ENCODE measurements at places on chromosomes 13 and 19.
A peak's percentile ranks its signal among the peaks of the same experiment; 100 is the strongest.

DNA sequence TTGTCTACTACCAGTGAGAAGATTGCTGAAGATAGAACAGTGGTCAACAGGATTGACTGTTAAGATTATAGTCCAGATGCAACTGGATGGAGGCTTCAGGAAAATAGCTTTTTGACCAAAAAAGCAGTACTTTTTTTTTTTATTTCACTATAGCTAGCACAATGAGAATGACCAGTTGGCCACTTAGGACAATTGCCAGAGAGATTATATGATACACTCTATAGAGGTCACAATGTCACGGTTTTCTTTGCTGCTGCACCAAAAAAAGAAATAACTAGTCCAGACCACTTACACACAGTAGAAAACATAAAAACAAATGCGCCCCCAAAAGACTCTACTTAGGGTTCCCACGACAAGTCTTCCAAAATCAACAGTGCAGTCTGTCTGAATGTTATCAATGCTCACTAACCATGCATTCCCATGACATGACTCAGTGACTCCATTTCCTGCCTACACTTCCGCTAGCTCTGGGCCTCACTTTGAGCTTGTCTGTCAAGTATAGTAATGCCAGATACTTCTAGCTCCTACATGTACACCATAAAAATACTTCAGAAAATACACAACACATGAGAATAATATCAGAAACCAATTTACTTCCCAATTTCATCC, 209.1 kb upstream of the STARD13 start:
- no peak for DNase-seq

DNA sequence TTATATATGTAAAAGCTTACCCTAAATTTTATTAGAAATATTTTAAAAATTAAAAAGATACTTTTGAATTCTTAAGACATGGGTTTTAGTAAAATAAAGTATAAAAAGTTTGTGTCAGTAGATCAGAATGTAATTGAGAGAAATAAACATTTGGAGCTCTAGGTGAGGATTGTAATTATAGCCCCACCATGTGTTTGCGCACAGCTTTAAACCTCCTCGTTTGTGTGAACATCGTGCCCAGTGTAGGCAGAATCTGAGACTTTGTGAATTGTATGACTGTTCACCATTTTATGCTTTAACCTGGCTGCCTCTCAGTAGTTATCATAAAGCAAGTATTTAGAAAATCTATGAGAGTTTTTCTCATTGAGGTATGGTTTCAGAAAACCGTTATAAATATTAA, 29.1 kb downstream of the CUL4A start:
- peak; percentile 14 for DNase-seq

DNA sequence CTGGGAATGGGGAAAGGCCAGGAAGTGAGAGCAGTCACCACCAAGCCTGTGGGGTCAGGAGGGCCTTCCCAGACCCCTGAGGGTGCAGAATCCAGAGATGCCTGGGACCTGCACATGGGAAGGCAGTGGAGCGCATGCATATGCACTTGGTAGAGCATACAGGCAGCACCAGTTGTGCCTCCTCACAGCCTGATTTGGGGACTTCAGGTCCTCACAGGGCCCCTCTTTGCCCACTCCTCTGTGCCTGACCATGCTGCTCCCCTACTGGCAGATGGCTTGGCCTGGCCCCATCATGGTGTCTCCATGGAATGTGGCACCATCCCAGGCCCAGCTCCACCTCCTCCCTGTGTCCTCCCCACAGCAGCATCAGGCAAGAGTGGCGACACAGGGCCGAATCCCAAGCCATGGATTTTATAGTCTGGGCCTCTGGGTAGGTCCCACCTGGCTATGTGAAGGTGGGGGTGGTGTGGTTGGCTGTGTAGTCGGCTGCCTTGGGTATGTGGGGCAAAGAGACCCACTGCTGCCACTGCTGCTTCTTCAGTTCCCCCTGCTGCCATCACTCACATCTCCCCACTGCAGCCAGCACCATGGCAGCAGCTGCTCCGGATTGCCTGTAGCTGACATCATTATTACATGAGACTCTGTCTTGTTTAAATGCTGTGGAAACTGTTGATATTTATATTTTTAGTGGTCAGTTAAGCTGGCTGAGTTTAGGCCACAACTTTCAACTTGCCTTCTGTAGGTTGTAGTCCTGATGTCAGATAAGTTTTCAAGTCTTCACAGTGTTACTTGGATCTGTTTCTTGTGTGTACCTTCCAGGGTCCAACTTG, 247.0 kb downstream of the GPC6 start:
- no peak for DNase-seq

GRCh38 chr13:32897296-32897695, 118.9 kb upstream of the KL start:
- DNase-seq, result no peak

- DNase-seq, result no peak
Observed at GRCh38 chr19:18010149-18010548, 2.2 kb downstream of the ARRDC2 start.

- DNase-seq, result no peak
Observed at GRCh38 chr13:64272681-64273080, 2857.0 kb upstream of the PCDH20 start.

- DNase-seq, result peak; percentile 59
Observed at GRCh38 chr19:35557539-35558399, 5.7 kb downstream of the ATP4A start.

- DNase-seq, result no peak
Observed at GRCh38 chr13:18991060-18991459, 190.6 kb downstream of the TUBA3C start.

GRCh38 chr19:13579388-13580060, 73.2 kb upstream of the CACNA1A start:
- DNase-seq, result no peak

DNA sequence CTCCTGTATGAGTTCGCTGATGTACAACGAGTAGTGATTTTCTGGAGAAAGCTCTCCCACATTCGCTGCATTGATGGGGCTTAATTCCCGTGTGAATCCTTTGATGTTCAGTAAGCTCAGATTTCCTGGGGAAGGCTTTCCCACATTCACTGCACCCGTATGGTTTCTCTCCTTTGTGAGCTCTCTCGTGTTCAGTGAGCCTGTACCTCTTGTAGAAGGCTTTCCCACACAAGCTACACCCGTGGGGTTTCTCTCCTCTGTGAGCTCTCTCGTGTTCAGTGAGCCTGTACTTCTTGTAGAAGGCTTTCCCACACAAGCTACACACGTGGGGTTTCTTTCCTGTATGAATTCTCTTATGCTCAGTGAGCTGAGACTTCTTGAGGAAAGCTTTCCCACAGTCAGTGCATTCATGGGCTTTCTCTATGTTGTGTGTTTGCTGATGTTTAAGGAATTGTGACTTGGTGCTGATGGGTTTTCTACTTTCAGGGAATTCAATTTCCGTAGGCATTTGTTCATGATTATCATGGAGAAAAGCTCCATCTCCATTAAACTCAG, 3.5 kb upstream of the ZNF577 start:
- no peak for DNase-seq

DNA sequence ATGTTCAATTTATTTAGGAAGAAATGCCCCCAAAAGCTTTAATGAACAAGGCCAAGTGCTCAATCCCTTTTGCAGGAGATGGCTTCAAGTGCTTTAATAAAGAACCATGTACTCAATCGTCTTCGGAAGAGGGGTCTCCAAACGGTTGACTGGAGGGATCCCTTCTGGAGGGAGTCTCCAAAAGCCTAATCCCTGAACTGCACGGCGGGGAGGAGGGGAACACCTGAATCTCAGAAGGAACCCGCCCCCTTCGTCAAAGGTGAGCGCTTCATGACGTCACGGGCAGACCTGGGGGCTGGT, 505 bp downstream of the PAF1 start:
- peak; percentile 88 for DNase-seq
